ENCODE measurements at places on chromosomes 1 and 21.

GRCh38 chr1:48495911-48496310, 23.9 kb upstream of the SPATA6 start:
- no peak for DNase-seq

DNA sequence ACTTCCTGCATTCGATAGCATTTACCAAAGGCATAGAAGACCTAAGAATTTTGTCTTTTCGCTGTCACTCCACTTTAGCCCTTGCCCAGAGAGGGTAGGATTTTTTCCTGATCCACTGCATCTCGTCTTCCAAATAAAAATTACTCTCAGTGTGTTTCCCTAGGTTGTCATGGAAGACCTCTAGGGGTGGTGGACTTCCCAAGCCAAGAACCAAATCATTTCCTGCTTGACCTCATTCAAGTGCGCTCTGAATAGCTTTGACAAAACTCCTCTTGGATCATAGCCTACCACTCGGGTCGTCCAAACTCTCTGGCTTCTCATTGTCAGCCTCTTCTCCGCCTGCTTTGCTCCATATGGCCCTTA, 431 bp upstream of the C1orf52 start:
- no peak for DNase-seq

DNA sequence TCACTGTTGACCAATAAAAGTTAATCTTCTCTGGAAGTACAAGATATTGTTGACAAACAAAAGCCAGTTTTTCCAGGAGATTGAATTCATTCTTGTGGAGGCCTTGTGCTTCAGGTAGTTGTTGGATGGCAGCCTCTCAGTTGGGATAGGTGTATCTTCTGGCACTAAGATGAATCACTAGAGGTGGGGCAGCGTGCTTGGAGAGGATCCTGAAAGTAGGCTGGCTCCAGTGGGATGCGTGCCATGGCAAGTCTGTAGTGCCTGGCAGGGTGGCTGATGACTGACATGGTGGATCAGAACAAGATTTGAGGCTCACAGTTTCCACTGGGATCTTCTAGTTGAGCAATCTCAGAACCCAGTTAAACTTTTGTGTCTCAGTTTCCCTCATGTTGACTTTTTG, 2.4 kb downstream of the VPS13D start:
- no peak for DNase-seq

DNA sequence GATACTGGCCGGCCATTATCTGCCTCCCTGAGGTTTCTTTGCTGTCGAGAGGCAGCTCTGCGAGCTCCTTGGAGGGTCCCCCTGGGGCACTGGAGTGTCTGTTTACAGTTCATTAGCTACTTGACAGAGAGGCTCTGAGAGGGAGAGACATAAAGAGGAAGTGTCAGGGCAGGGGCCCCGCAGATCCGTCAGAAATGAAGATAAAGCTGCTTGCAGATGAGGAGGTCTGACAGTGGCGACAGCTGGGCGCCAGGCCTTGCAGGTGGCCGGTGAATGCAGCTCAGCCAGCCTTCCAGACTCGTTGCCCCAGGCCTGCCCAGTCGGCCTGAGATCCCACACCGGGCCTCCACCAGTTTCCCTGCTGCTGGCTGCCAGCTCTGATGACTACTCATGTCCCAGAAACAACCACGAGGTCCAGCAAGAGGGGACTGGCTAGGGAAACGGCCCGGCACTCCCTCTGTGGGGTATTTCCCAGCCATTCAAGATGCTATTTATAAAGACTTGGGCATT, 84.7 kb downstream of the DISP3 start:
- DNase-seq = no peak

DNA sequence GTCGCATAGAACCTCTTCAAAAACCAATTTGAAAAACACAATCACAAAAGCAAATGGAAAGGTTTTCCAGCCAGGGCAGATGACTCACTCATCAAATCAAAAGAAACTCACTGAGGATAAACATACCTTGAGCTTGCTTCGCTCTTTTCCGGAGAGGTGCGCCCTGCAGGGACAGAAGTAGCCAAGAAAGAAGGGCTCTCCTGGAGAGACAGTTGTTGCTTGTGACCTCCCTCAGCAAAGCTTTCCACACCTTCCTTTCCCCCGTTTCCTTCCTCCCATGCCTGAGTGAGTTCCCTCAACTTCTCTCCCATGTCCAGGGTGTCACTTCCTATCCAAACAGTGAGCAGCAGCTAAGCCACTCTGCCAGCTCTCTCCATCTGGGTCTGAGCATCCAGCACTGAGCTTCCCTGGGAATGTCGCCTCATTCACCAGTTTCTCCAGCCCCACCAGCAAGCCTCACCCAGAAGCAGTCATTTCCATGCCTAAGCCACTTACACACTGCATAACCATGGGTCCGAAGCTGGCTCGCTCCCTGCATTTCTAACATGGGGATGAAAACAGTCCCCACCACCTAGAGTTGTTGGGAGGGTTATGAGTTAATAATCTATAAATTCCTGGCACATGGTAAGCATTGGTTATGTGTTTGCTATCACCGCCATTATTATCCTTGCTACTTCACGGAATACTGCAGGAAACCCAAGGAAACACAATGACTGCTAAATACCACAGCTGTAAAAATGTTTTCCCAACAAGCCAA, 75.0 kb downstream of the PTPN14 start:
- no peak for DNase-seq

DNA sequence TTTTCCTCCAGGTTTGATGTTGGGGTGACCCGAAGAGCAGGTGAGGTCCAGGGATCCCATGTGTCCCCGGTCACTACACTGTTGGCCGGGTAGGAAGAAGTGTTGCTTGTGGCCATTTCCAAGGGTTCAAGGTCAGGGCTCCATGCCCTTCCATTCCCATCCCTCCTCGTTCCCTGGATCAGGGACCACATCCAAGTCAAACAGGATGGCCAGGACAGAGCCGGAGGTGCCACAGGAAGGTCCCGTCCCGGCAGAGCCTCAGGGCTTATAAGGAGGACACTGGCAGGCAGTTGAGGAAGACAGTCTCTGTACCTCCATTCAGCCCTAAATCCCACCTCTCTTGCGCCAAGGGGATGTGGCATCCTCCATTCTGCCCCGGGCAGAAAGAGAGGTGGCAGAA, 22.0 kb upstream of the FAM131C start:
- no peak for DNase-seq

Measured in GM10248 (cell line).